Stimulated activated CD4-positive, alpha-beta T cell treated with anti-CD3 and anti-CD28 coated beads, Interleukin-1b, Interleukin-23, amount 100 ng/mL, for 48 hours (primary cell): ENCODE measurements at places on chromosomes 1 and 21.

- DNase-seq = no peak
Observed at GRCh38 chr1:168567007-168567406, 9.4 kb upstream of the XCL1 start.

GRCh38 chr1:217138799-217139466 lies 415.7 kb upstream of the ESRRG start:
- no peak for DNase-seq

- no peak for DNase-seq
Observed at GRCh38 chr1:205028924-205029323, 14.1 kb upstream of the CNTN2 start.

DNA sequence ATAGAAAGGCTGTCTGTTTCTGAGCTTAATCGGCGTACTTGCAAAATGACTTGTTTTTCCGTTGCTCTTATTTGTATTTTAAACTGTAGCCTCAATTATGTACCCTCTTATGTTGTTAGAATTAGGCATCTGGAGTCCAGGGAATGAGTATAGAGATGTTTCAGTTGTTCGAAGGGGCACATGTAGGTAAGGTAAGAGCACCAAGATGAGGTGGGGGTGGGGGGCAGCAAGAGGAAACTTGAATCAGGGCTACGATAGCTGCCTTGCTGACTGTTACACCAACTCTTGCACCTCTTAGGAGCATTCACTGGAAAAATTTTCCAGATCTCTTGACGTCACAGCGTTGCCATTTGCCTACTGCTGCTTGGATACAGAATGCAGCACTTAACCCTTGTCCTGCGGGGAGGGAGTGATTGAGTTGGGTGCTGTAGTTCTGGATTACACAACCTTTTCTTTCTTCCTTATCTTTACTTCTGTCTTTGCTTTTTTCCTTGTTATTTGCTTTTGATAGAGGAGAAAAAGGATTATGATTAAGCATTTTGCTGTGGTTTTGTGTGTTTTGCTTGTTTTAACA lies 3.2 kb downstream of the ATP1B1 start:
- DNase-seq = no peak

DNA sequence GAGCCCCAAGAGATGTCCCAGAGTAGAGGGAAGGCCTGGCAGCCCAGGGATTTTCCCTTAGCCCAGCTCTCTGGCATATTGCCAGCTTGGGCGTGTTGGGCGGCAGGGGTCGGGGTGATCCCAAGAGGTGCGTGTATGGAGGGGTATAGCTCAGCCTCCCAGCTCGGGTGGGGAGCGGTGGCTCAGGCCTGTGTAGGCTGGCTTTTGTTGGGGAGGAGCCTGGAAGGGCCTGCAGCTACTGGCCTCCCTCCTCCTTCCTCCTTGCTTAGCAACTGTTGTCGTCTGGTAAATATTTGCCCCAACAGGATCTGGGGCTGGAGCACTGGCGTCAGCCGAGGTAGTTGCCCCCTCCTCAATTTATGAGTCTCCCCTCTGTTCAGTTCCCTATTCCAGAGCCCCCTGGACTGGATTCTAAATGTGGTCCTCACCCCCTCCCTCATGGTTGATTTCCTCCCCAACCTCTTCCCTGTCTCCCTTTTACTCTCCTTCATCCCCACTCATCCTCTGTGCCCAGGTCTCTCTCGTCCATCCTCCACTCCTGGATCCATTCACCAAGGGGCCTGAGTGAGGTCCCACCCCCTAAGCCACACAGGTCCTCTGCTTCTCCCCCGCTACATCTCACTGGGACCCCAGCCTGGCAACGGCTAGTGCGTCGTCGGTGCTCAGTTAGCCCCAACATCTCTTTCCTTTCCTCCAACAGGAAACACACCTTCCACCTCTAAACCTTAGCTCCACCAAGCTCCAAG lies 10.3 kb upstream of the LMNA start:
- peak; percentile 37 for DNase-seq

DNA sequence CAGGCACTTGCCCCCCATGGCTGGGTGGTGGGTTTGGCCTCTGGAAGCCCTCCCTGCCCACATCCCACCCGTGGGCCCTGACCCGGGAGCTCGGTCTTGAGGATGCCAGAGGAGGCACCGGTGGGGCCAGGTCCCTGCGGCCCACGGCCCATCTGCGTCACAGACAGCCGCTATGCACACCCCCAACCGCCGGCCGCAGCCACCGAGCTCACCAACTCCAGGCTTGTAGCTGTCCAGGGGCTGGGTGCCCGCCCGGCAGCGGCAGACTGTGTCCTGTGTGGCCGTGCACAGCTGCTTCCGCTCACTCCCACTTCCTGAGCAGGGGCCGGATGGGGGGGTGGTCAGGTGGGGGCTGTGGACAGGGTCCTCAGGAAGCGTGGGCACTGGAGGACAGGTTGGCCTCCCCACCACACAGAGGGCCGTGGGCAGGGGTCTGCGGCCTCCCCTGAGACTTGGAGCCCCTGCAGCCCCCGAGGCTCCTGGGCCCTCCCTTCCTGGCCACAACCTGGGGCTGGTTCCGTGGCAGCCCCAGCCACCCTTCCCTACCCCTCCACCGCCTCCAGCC lies 1.1 kb downstream of the TNFRSF4 start:
- peak; percentile 42 for DNase-seq

GRCh38 chr1:208537198-208537597 lies 293.0 kb upstream of the PLXNA2 start:
- DNase-seq = no peak

DNA sequence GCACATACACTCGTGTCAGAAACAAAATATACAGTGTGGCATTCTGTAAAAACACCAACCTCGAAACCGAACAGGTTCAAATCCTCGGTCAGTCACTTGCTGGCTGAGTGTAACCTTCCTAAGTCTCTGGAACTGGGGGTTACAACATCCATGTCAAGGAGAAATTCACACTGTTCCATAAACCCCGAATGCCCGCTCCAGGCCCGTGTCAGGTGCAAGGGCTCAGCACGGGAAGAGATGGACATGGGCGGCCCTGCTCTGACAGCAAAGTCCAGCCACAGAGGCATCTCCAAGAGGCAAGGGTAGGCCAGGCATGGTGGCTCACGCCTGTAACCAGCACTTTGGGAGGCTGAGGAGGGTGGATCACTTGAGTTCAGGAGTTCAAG lies 79.5 kb downstream of the SLC66A1 start:
- no peak for DNase-seq

GRCh38 chr1:233359431-233359830 lies 31.9 kb downstream of the MAP3K21 start:
- no peak for DNase-seq

GRCh38 chr1:197439708-197440280 lies 171.7 kb downstream of the CRB1 start:
- DNase-seq = no peak

DNA sequence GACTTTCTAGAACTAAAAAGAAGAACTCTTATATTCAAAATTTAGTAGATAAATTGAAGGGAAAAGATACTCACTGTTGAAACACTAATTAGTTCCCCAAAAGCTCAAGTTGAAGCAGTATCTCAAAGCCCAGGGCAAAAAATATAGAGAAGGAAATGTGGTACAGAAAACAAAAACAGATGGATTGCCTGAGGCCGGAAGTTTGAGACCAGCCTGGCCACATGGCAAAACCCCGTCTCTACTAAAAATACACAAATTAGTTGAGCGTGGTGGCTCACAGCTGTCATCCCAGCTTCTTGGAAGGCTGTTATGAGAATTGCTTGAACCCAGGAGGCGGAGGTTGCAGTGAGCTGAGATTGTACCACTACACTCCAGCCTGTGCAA lies 36.0 kb downstream of the FAM177B start:
- DNase-seq = no peak

DNA sequence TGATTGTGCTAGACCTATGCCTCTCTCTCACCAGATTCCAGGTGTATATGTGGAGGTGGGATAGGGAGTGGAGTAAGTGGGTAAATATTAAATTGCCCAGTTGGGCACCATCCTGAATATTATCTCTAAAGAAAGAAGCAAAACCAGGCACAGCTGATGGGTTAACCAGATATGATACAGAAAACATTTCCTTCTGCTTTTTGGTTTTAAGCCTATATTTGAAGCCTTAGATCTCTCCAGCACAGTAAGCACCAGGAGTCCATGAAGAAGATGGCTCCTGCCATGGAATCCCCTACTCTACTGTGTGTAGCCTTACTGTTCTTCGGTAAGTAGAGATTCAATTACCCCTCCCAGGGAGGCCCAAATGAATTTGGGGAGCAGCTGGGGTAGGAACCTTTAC lies at the start of gene FCER1A:
TSS of gene FCER1A (plus strand) at position 242 of the 400 bp plus-strand sequence. CDS start at position 271, 29 bp downstream.
- no peak for DNase-seq

GRCh38 chr1:168520052-168520751 lies 23.6 kb downstream of the XCL2 start:
- DNase-seq = peak; percentile 46
